ENCODE measurements at places on chromosomes 2 and 18.
A peak's percentile ranks its signal among the peaks of the same experiment; 100 is the strongest.

DNA sequence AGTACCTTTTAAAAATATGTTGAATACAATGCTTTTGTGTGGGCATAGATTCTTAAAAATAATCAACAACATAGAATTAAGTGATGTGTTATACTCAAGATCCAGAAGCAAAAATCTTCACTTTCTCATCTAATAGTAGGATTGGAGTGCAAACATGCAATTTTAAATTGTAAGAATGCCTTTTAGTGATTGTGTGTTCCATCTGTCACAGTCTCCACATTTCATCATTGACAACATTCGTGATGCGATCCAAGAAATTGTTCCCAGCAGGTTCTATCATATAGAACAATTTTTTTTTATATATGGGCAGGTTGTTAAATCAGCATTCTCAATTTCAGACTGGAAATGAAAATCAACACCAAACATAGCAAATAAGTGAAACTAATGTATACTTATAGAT lies 1671.8 kb upstream of the SLC39A10 start:
- H3K27ac ChIP-seq: no peak overlapping the region
- no peak overlapping the region for H3K4me3 ChIP-seq
- H3K4me1 ChIP-seq: no peaks in the 10 kb centered on the region

- peaks cover 11% of the 10 kb centered on the region for H3K4me1 ChIP-seq
- H3K4me3 ChIP-seq: no peak overlapping the region
Observed at GRCh38 chr2:16669388-16669787, 3.8 kb upstream of the CYRIA start.

- no peaks in the 10 kb centered on the region for H3K36me3 ChIP-seq
- H3K4me3 ChIP-seq: no peak overlapping the region
- H3K27ac ChIP-seq: no peak overlapping the region
- no peak for DNase-seq
Observed at GRCh38 chr2:240353944-240354343, 81.5 kb upstream of the GPC1 start.

DNA sequence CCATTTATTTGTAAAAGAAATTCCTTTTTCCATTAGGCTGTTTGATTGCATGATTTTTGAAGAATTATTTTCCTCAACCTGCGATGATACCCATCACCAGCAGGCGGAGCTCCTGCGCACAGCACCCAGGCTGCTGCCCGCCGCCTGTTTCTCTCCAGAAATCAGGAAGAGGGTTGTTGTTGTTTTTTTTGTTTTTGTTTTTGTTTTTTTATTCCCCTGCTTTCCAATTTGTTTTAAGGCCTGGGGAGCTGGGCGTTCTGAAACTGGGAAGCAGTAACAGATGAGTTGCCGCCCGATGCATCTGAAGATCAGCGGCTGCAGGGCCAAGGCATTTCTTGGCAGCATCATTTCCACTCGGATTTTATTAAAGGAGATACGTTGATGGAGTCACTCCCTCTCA lies 132.1 kb downstream of the MBP start:
- H3K4me3 ChIP-seq: no peak overlapping the region
- no peaks in the 10 kb centered on the region for H3K36me3 ChIP-seq
- H3K27me3 ChIP-seq: no peaks in the 10 kb centered on the region
- DNase-seq: no peak

GRCh38 chr2:222303828-222304736 lies 5.3 kb upstream of the PAX3 start:
- H3K36me3 ChIP-seq: no peaks in the 10 kb centered on the region
- DNase-seq: no peak
- H3K27me3 ChIP-seq: peaks cover 55% of the 10 kb centered on the region

GRCh38 chr2:56148825-56149224 lies 35.0 kb upstream of the CCDC85A start:
- H3K27me3 ChIP-seq: no peaks in the 10 kb centered on the region
- H3K36me3 ChIP-seq: no peaks in the 10 kb centered on the region
- DNase-seq: no peak
- no peaks in the 10 kb centered on the region for H3K4me1 ChIP-seq
- no peak overlapping the region for H3K27ac ChIP-seq
- no peak overlapping the region for H3K4me3 ChIP-seq

- H3K4me3 ChIP-seq: no peak overlapping the region
- no peaks in the 10 kb centered on the region for H3K27me3 ChIP-seq
- peak overlapping the region; percentile 85 for H3K27ac ChIP-seq
- peaks cover 9% of the 10 kb centered on the region for H3K4me1 ChIP-seq
- no peak for DNase-seq
Observed at GRCh38 chr2:134189009-134189720, 64.7 kb upstream of the MGAT5 start.

GRCh38 chr2:101305492-101306078 lies 2.9 kb downstream of the RNF149 start:
- H3K27me3 ChIP-seq: no peaks in the 10 kb centered on the region
- H3K27ac ChIP-seq: peak overlapping the region; percentile 17
- H3K4me3 ChIP-seq: peak overlapping the region; percentile 80

DNA sequence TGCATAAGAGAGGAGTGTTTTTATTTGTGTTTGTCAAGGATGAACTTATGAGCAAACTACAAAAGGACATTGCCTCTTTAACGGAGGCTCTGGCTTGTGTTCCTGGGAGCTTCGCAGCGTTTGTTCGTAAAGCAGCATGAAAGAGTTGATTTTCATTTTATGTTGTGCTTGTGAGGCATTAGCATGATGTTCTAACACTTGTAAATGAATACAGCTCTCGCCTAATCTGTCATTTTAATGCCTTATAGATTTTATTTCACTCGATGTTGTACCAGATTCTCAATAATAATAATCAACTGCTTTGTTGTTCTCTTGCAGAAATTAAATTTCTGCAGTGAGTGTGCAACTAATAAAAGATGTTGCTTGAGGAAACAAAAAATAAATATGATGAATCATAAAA lies 687.3 kb upstream of the FANCL start:
- H3K27ac ChIP-seq: no peak overlapping the region
- no peak overlapping the region for H3K4me3 ChIP-seq
- DNase-seq: no peak
- H3K4me1 ChIP-seq: no peaks in the 10 kb centered on the region
- H3K36me3 ChIP-seq: no peaks in the 10 kb centered on the region
- H3K27me3 ChIP-seq: no peaks in the 10 kb centered on the region

DNA sequence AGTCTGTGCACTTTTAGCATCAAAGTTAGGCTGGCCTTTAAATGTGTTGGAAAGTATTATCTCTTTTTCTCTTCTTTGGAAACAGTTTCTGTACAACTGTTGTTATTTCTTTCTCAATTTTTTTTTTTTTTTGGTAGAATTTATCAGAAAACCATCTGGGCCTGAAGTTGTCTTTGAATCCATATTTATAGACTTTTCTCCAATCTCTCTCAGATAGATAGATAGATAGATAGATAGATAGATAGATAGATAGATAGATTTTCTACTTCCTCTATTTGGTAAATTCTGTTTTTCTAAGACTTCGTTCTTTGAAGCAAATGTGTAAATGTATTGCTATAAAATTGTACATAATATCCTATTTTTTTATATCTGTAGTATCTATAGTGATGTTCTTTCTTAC lies 17.5 kb downstream of the DNAJC10 start:
- no peaks in the 10 kb centered on the region for H3K4me1 ChIP-seq
- DNase-seq: no peak
- no peaks in the 10 kb centered on the region for H3K27me3 ChIP-seq
- no peak overlapping the region for H3K4me3 ChIP-seq
- no peak overlapping the region for H3K27ac ChIP-seq

DNA sequence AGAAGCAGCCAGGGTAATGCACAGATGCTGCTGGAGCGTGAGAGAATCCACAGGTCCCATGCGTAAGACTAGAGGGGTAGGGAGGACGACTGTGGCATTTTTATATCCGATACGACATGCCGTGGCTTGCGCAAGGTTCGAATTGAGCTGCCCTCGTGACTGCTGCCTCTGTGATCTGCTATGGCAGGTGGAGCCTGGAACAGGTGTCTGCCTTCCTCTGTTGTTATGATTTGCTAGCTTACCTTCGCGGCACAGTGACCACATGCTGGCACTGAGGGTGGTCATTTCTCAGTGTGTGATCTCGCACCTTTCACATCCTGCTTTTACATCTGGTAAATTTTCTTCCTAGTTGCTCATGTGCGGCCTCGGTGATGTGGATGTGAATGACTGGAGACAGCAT lies 240.2 kb downstream of the ALPK2 start:
- H3K27ac ChIP-seq: no peak overlapping the region
- no peaks in the 10 kb centered on the region for H3K27me3 ChIP-seq
- peaks cover 3% of the 10 kb centered on the region for H3K4me1 ChIP-seq
- H3K4me3 ChIP-seq: no peak overlapping the region
- no peaks in the 10 kb centered on the region for H3K36me3 ChIP-seq
- DNase-seq: no peak

DNA sequence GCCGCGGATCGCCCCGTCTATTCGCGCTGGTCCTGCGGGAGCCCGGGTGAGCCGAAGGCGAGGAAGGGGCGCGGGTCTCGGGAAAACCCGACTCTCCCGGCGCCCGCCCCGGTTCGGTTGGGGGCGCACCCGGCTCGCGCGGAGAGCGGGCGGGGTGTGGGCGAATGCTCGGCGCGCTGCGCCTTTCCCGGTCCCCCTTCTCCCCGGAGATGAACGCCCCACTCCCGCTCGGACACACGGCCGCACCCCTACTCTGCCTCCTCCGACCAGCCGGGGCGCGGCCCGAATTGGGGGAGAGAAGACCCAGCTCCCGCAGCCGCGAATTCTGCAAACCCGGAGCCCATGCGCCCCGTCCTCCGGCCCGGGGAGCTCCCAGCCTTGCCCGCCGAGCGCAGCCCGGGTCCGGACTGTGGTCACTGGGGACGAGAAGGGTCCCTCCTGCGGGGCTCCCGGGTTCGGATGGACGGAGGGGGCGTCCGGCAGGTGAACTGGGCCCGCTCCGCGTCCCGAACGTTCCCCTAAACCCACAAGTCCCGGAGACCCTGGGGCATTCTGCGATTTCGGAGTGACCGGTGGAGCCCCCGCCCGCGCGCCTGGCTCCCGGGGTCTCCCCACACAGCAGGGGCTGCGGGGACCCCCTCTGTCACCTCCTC lies 734 bp downstream of the KCNG2 start:
- peaks cover 12% of the 10 kb centered on the region for H3K4me1 ChIP-seq
- H3K27ac ChIP-seq: no peak overlapping the region
- DNase-seq: no peak
- peaks cover 67% of the 10 kb centered on the region for H3K27me3 ChIP-seq

- no peaks in the 10 kb centered on the region for H3K4me1 ChIP-seq
- no peak overlapping the region for H3K4me3 ChIP-seq
- H3K36me3 ChIP-seq: no peaks in the 10 kb centered on the region
- no peaks in the 10 kb centered on the region for H3K27me3 ChIP-seq
- H3K27ac ChIP-seq: no peak overlapping the region
- no peak for DNase-seq
Observed at GRCh38 chr18:72171596-72171995, 372.5 kb downstream of the CBLN2 start.

DNA sequence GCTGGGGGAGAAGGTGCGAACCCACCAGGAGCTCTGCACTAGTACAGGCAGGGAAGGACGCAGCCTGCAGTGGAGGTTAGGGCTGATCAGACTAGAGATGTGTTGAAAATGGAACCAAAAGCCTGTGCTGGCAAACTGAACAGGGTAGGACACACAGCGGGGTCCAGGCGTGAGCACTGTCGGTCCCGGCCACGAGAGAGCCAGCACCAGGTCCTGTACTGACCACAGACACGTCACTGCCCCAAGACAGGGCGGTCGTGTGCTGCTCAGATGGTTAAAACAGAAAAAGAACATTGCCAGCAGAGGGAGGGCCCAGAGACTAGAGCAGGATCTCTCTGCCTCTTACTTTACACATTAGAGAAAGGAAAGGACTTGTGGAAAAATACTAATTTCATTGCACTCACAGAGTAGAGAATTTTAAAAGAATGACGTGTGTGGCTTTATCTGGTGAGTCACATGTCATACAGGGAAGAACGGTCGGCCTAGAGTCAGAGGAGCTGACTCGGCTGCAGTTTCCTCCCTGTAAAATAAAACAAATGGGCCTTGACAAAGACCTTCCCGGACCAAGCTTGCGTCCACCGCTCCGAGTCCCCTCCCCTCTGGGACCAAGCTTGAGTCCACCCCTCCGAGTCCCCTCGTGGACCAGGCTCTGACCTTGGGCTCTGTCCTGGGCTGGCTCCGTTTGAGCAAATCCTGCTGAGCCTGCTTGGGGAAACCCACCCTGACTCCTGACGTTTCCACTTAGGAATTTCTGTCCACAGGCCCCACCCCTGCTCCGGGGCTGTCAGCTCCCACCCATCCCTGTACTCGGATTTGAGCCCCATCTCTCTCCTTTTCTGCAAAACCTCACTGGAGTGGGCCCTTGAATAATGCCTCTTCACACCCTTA lies 16.7 kb upstream of the ADI1 start:
- H3K27me3 ChIP-seq: no peaks in the 10 kb centered on the region
- peaks cover 33% of the 10 kb centered on the region for H3K36me3 ChIP-seq
- DNase-seq: peak; percentile 15

- no peaks in the 10 kb centered on the region for H3K27me3 ChIP-seq
- no peak overlapping the region for H3K4me3 ChIP-seq
- no peak overlapping the region for H3K27ac ChIP-seq
- no peaks in the 10 kb centered on the region for H3K36me3 ChIP-seq
- no peaks in the 10 kb centered on the region for H3K4me1 ChIP-seq
Observed at GRCh38 chr2:213021971-213022899, 129.2 kb downstream of the IKZF2 start.

GRCh38 chr2:177329064-177329463 lies 63.5 kb upstream of the AGPS start:
- no peak overlapping the region for H3K4me3 ChIP-seq
- DNase-seq: no peak
- no peak overlapping the region for H3K27ac ChIP-seq
- peaks cover 18% of the 10 kb centered on the region for H3K4me1 ChIP-seq
- no peaks in the 10 kb centered on the region for H3K36me3 ChIP-seq
- H3K27me3 ChIP-seq: no peaks in the 10 kb centered on the region

DNA sequence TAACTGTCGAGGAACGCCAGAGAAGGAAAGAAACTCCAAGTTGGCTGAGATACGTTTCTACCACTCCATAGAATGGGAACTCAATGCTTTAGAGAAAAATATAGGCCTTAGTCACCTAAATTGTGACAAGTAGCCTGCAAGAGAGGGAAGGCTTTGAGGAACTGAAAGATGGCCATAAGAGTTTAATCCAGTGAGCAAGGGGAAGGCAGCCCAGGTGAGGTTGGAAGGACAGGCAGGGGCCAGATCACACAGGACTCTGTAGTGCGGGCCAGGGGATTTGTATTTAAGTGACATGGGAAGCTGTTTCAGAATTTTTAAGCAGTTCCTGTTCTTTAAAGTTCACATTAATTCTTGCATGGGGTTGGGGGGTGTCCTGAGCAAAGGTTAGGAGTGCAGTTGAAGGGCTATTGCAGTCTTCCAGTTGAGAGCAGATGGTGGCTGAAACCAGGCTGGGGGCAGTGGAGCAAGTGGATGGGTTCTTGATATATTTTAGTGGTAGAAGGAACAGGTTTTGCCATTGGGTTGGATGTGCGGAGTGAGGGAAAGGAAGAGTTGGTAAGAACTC lies 138.9 kb upstream of the PELI1 start:
- no peaks in the 10 kb centered on the region for H3K36me3 ChIP-seq
- peak overlapping the region; percentile 60 for H3K27ac ChIP-seq
- no peaks in the 10 kb centered on the region for H3K27me3 ChIP-seq
- no peaks in the 10 kb centered on the region for H3K4me1 ChIP-seq
- H3K4me3 ChIP-seq: no peak overlapping the region
- DNase-seq: no peak

GRCh38 chr2:56184500-56185011 lies 766 bp downstream of the CCDC85A start:
- H3K27ac ChIP-seq: peak overlapping the region; percentile 49
- H3K36me3 ChIP-seq: no peaks in the 10 kb centered on the region
- peaks cover 6% of the 10 kb centered on the region for H3K27me3 ChIP-seq
- DNase-seq: no peak
- peak overlapping the region; percentile 63 for H3K4me3 ChIP-seq

GRCh38 chr2:240284503-240285259 lies 144.2 kb upstream of the OTOS start:
- no peak overlapping the region for H3K4me3 ChIP-seq
- H3K36me3 ChIP-seq: no peaks in the 10 kb centered on the region
- peaks cover 12% of the 10 kb centered on the region for H3K27me3 ChIP-seq
- DNase-seq: no peak
- H3K27ac ChIP-seq: no peak overlapping the region
- H3K4me1 ChIP-seq: no peaks in the 10 kb centered on the region
